ENCODE measurements at places on chromosomes 5 and 9. TPM values are rescaled to one million over a fixed set of nuclear protein-coding genes. Genes with fewer than 3 reads are reported as not detected.

DNA sequence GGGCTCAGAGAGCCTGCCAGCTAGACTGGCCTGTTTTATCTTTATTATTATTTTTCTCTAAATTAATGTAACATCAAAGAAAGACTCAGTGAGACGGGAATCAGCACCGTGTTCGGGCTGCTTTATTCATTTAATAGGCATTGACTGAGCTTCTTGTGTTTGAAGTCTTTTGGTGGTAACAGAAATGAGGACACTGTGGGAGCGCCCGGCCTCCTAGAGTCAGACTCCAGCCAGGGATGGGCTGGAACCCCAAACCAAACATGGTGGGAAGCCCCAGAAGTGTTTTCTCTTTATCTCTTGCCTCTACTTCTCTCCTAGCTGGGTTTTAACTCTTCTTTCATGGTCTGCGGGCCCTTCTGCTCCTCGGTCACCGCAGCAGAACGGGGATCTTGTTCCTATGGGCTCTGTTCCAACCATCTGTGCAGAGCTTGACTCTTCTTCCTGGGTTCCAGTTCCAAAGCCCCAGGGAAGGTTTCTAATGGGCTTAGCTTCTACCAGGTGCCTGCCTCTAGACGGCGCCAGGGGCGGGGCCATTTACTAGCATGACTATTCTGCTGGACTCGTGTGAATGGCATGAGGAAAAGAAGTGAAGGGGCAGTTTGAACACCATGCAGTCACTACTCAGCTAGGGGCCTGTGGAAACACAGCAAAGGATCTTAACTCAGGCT is 123.8 kb downstream of the FGF18 start:
- H3K27ac ChIP-seq = no peak overlapping the region
- H3K4me1 ChIP-seq = peaks cover 6% of the 10 kb centered on the region
- H3K27me3 ChIP-seq = no peaks in the 10 kb centered on the region
- no peak for DNase-seq
- H3K36me3 ChIP-seq = no peaks in the 10 kb centered on the region

DNA sequence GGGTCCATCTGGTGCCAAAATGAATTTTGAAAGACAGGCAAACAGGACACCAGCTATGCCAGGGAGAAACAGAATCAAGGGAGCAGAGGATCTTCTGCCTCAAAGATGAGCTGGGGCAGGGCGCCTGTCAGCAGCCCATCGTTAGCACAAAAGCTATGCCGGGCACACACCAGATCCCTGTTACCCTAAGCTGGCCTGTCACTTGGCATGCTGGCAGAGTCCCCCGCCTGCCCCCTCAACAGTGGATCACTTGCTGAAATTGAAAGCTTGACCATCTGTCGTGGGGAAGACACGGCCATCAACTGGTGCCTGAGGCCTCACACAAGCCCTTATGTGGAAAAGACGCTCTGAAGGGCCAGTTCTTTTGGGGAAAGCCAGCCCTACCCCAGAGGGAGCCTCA is 256.4 kb downstream of the EBF1 start:
- H3K4me3 ChIP-seq = no peak overlapping the region
- no peaks in the 10 kb centered on the region for H3K4me1 ChIP-seq
- H3K27me3 ChIP-seq = no peaks in the 10 kb centered on the region
- H3K36me3 ChIP-seq = no peaks in the 10 kb centered on the region
- DNase-seq = no peak

GRCh38 chr5:158884827-158885518 is 214.7 kb downstream of the EBF1 start:
- no peaks in the 10 kb centered on the region for H3K4me1 ChIP-seq
- no peak for DNase-seq
- no peak overlapping the region for H3K27ac ChIP-seq
- no peaks in the 10 kb centered on the region for H3K27me3 ChIP-seq
- H3K36me3 ChIP-seq = no peaks in the 10 kb centered on the region

GRCh38 chr9:114450833-114451706 is 54.2 kb downstream of the WHRN start:
- no peaks in the 10 kb centered on the region for H3K4me1 ChIP-seq
- H3K4me3 ChIP-seq = no peak overlapping the region
- no peaks in the 10 kb centered on the region for H3K27me3 ChIP-seq
- no peak for DNase-seq

DNA sequence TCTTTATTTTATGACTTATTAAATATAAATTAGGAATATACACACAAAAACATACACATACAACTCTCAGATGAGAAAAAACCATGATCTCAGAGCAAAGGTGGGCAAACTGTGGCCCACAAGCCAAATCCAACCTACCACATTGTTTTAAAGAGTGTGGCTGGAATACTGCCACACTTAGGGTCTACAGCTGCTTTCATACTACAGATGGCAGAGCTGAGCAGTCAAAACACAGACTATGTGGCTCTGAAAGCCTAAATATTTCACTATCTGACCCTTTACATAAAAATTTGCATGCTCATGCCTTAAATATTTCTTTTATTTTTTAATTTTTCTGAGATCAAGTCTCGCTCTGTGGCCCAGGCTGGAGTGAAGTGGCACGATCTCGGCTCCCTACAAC is 28.3 kb downstream of the LEAP2 start:
- no peaks in the 10 kb centered on the region for H3K4me1 ChIP-seq
- no peaks in the 10 kb centered on the region for H3K27me3 ChIP-seq
- H3K4me3 ChIP-seq = no peak overlapping the region
- peaks cover 44% of the 10 kb centered on the region for H3K36me3 ChIP-seq
- no peak overlapping the region for H3K27ac ChIP-seq
- no peak for DNase-seq

- no peaks in the 10 kb centered on the region for H3K36me3 ChIP-seq
- no peak overlapping the region for H3K27ac ChIP-seq
- no peak overlapping the region for H3K4me3 ChIP-seq
- no peaks in the 10 kb centered on the region for H3K27me3 ChIP-seq
Observed at GRCh38 chr9:100058699-100059579, 39.9 kb downstream of the ERP44 start.

DNA sequence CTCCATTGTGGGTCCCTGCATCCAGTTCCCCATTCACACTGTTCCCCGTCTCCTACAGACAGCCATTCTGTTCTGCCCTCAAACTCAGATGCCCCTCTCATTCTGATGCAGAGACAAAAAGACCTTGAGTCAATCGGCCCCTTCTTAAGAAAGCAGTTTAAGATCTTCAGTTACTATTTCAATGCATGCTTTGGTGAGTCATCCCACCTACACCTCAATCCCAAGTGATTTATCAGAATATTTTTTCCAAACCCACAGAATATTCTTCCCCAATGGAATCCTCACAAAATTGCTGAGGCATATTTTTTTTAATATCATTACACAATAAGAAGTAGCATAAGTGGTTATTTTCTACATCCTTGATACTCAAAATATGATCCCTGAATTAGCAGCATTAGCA is 92.4 kb upstream of the SLC1A1 start:
- H3K4me1 ChIP-seq = no peaks in the 10 kb centered on the region
- H3K36me3 ChIP-seq = no peaks in the 10 kb centered on the region
- no peak for DNase-seq
- H3K27me3 ChIP-seq = no peaks in the 10 kb centered on the region

- H3K36me3 ChIP-seq = peaks cover 7% of the 10 kb centered on the region
- no peak for DNase-seq
- H3K4me3 ChIP-seq = no peak overlapping the region
- H3K27ac ChIP-seq = no peak overlapping the region
- no peaks in the 10 kb centered on the region for H3K27me3 ChIP-seq
- H3K4me1 ChIP-seq = no peaks in the 10 kb centered on the region
Observed at GRCh38 chr5:96683810-96684209, 21.6 kb downstream of the CAST start.

- no peaks in the 10 kb centered on the region for H3K36me3 ChIP-seq
- no peak overlapping the region for H3K4me3 ChIP-seq
- H3K27ac ChIP-seq = no peak overlapping the region
- no peaks in the 10 kb centered on the region for H3K27me3 ChIP-seq
- no peak for DNase-seq
- H3K4me1 ChIP-seq = peaks cover 7% of the 10 kb centered on the region
Observed at GRCh38 chr5:151886546-151887275, 37.9 kb downstream of the GLRA1 start.

- H3K27ac ChIP-seq = no peak overlapping the region
- H3K36me3 ChIP-seq = no peaks in the 10 kb centered on the region
- DNase-seq = no peak
- no peak overlapping the region for H3K4me3 ChIP-seq
Observed at GRCh38 chr5:76393035-76393680, 9.9 kb upstream of the IQGAP2 start.

DNA sequence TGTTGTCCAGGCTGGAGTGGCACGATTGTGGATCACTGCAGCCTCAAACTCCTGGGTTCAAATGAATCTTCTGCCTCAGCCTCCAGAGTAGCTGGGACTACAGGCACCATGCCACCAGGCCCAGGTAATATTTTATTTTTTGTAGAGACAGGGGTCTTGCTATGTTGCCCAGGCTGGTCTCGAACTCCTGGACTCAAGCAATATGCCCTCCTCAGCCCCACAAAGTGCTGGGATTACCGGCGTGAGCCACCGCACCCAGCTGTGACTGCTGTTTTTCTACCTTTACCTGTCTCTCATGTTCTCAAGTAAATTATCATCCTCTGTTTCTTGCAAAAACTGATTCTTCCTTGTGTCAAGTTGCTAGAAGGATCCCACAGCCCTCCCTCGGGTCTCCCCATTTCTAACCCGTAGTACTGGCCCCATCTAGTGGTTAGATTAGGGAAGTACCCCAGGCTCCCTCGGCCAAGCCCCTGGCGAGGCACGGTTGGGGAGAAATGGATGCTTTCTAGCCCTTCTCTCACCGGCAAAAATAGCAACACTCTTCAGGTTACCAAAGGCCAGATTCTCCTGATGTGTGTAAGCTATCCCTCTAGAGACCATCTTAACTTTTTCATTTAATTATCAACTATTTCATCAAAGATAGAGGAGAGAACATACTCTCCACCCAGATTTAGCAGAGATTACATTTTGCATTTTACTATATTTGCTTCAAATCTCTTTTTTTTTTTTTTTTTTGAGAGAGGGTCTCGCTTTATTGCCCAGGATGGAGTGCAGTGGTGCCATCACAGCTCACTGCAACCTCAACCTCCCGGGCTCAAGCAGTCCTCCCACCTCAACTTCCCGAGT is 19.2 kb upstream of the TOR1B start:
- H3K36me3 ChIP-seq = no peaks in the 10 kb centered on the region
- peak; percentile 84 for DNase-seq
- H3K4me3 ChIP-seq = no peak overlapping the region
- H3K27me3 ChIP-seq = no peaks in the 10 kb centered on the region
- no peak overlapping the region for H3K27ac ChIP-seq

DNA sequence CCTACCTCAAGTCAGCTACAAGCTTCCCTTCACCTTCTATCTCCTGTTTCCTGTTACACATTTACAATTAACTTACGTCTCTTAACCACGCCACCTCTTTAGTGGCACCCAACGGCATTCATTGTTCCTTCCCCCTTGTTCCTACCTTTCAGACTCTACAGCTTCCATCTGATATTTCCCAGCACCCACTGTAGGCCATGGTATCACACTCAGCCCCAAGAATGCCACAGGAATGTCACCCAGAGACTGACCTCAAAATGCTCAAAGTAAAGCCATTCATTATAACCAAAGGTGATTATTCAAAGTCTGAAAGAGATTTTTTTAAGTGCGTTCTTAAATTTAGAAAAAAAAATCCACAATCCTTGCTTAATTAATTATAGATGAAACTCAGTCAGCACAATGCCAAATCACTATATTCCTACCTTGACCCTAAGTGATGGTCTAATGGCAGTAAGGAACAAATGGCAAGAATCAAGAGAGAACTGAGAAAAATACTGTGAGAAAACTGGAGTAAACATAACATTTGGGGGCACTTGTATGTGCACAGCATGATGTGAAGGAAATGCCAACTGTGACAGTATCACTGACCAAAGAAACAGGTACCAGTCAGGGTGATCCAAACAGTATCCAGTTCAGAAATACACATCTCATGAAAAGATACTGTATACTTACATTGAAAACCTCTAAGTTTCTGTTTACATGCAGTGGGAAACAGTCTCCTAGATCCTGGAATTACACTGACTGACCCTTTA is 52.1 kb downstream of the CTNND2 start:
- H3K36me3 ChIP-seq = no peaks in the 10 kb centered on the region
- no peak overlapping the region for H3K4me3 ChIP-seq
- no peak overlapping the region for H3K27ac ChIP-seq

GRCh38 chr5:76240336-76240735 is 157.2 kb downstream of the SV2C start:
- DNase-seq = no peak
- H3K27ac ChIP-seq = no peak overlapping the region
- H3K4me1 ChIP-seq = no peaks in the 10 kb centered on the region
- H3K36me3 ChIP-seq = no peaks in the 10 kb centered on the region

- peaks cover 2% of the 10 kb centered on the region for H3K4me1 ChIP-seq
- H3K36me3 ChIP-seq = no peaks in the 10 kb centered on the region
- no peak overlapping the region for H3K4me3 ChIP-seq
- DNase-seq = no peak
- H3K27ac ChIP-seq = no peak overlapping the region
Observed at GRCh38 chr9:131986576-131986975, 93.1 kb downstream of the MED27 start.

GRCh38 chr9:116020146-116020545 is 133.4 kb upstream of the PAPPA start:
- no peak overlapping the region for H3K4me3 ChIP-seq
- H3K4me1 ChIP-seq = no peaks in the 10 kb centered on the region
- no peaks in the 10 kb centered on the region for H3K36me3 ChIP-seq
- no peak overlapping the region for H3K27ac ChIP-seq
- no peaks in the 10 kb centered on the region for H3K27me3 ChIP-seq
- no peak for DNase-seq

GRCh38 chr9:3758816-3759576 is 233.2 kb upstream of the RFX3 start:
- no peaks in the 10 kb centered on the region for H3K36me3 ChIP-seq
- H3K4me1 ChIP-seq = no peaks in the 10 kb centered on the region
- no peaks in the 10 kb centered on the region for H3K27me3 ChIP-seq
- no peak overlapping the region for H3K4me3 ChIP-seq

DNA sequence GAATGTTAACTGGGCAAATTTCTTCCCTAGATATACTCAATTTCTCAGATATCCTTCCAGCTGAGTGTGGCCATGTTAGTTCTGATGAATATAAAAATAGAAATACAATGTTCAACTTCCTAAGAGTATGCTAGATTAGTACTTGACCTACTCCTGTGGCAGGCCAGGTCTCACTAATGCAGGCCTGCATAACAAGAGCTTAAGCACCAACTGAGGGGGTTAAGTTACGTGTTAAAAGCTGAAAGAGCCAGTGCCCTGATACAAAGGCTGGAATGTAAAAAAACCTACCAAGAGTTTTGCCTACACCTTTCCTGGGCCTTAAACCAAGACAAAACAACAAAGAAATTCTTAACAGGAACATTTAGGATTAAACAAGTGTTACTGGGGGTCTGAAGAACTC is 102.8 kb downstream of the MRPS30 start:
- no peak overlapping the region for H3K4me3 ChIP-seq
- H3K27me3 ChIP-seq = no peaks in the 10 kb centered on the region
- DNase-seq = no peak
- H3K36me3 ChIP-seq = no peaks in the 10 kb centered on the region

GRCh38 chr5:39369123-39369815 is 5.0 kb upstream of the C9 start:
- H3K27me3 ChIP-seq = no peaks in the 10 kb centered on the region
- no peak for DNase-seq
- H3K4me1 ChIP-seq = no peaks in the 10 kb centered on the region

The SEMA4D gene
- total RNA-seq = 22.1 TPM

The LCN15 gene
- total RNA-seq = 1.4 TPM

The MYMK gene
- not detected for total RNA-seq

The PCDHA11 gene
- total RNA-seq = 0.96 TPM

The PURA gene
- 23.9 TPM for total RNA-seq

The PAPPA gene
- 5.7 TPM for total RNA-seq

The CCDC183 gene
- 2.3 TPM for total RNA-seq

The PCDHB12 gene
- total RNA-seq = 1.8 TPM

The IL5 gene
- not detected for total RNA-seq

The SPATA31D4 gene
- total RNA-seq = not detected

The OLFML2A gene
- total RNA-seq = 53.2 TPM

The NOXA1 gene
- total RNA-seq = 0.94 TPM

The RUFY1 gene
- total RNA-seq = 19.5 TPM

Measured in right atrium auricular region (tissue), 2 donors.